ENCODE measurements at places on chromosomes 16 and 17.

DNA sequence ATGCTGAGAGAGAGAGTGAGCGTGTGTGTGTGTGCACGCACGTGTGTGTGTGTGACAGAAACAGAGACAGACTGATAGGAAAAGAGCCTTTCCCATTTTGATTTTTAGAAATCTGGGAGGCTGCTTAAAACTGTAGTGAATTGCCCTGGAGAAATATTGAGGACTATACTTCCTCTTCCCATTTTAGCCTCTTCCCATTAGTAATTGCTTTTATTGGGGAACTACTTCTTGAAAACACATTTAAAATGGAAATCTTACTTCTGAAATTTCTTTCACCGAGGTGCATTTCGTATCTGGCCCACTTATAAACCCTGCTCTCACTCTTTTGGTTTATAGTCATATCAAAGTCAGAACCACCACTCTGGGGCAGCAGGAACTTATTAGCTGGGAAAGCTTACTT lies 47.1 kb downstream of the NUP93 start:
- no peak for DNase-seq

DNA sequence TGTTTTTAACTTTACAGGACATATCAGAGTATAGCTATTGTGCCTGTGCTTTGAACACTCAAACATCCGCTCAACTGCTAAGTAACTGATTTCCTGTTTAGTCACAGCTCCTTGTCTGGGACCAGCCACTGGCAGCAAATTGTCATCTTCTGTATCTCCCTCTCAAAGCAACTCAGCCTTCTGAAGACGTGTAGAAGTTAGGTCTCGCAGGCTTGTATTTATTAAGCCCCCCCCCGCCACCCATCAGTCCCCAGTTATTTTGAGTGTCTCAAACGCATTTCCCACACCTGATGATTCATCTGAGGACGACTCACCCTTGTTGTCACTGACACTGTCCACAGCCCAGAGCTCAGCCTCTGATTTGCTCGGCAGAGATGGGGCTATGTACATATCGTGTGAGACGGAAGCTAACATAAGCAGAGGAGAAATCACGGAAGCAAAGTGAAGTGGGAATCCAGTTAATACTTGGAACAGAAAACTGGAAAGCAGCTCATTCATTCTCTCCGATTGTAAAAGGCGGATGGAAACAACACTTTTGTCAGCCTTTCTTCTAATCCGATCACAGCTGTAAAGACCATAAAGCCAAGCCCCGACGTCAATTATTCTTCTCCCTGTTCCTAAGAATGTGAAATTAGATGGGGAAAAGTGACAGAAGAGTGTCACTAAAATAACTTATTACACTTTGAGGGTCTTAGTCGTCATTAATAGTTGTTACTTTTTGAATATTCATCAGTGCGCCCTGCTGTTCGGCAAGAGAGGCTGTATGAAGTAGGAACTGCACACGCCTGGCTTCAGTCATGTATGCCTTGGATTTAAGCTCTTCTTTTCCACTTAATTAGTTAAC lies 64.2 kb downstream of the PITPNC1 start:
- no peak for DNase-seq

GRCh38 chr17:82065638-82066303 lies at the start of gene DUS1L:
Gene DUS1L, minus strand, starts transcription at chr17:82065804. Its CDS starts 745 bp downstream, at chr17:82065059.
- DNase-seq = peak; percentile 80

DNA sequence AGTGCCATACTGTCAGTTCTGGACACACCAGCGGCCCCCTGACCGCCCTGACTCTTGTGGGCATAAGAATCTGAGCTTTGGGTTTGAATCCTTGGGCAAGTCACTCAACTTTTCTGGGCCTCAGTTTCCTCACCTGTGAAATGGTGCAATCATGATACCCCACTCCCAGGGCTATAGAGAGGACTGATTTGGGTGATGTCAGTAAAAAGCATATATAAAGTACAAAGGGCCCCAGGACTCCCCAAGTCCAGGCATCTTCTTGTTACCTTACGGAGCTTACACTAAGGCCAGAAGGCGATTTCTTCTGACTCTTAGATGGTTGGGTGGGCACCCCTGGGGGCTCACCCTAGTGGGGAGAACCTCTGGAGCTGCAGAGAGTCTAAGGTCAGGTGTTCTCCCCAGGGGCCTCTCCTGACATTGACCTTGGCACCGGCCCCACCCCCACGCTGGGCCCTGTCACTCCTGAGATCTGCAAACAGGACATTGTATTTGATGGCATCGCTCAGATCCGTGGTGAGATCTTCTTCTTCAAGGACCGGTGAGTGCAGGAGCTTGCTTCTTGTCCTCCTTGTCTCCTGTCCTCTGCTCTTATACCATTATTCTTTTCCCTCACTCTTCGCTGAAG lies 13.9 kb downstream of the MMP2 start:
- DNase-seq = no peak

DNA sequence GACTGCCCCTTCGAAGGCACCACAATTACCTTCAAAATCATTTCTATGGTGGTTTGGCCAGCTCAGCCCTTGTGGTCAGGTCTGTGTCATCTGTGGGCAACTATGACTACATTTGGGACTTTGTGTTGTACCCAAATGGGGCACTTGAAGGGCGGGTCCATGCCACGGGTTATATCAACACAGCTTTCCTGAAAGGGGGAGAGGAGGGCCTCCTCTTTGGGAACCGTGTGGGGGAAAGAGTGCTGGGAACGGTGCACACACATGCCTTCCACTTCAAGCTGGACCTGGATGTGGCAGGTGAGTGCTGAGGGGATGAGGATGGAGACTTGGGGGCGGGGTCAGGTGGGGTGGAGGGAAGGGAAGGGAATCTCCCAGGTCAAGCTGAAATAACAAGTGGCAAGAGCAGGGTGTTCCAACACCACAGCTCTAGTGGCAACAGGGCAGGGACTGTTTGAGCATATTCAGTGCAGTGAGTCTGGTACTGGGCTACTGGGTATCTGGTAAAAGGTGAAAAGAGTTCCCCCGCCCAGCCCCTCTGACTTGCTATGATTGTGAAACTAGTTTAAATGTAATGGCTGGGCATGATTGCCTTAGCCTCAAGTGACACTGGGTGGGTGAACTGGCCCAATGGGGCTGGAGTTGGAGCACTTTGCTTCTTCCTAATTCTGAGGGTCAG lies 1.7 kb downstream of the AOC2 start:
- no peak for DNase-seq

Data from Peyer's patch (tissue), 4 donors.